NCI-H524 treated with DMSO at 0.1 percent for 48 hours (cell line): ENCODE measurements at places on chromosomes 12 and 14.

DNA sequence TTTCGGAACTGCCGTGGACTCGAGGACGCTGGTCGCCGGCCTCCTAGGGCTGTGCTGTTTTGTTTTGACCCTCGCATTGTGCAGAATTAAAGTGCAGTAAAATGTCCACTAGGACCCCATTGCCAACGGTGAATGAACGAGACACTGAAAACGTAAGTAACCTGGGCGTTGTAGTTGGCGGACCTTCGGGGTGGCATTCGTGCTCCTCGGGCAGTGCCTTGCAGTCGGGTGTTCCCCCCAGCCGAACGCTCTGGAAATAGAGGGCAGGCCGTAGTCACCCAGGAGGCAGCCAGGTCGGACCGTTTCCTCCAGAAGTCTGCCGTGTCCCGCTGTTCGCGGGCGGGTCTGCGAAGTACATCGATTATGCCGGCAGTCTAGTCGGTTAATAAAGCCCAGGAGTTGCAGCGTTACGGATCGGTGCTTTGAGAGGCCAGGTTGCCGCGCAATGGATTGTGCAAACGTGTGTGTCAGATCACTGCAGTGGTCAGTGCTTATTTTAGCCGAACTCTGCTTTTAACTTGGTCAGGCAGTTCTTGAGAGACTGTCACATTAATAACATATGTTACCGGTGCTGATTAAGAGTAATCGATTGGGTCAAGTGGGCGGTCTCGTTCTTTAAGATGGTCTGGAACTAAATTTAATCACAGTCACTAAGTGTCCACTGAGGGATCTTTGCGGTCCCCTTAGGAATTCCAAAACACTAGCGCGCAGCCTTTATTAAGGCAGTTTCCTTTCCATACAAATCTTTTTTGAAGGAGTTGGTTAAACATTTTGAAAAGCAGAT is 906 bp downstream of the MARK3 start:
- no peak for DNase-seq

- DNase-seq, result no peak
Observed at GRCh38 chr12:47775100-47775911, 2.3 kb downstream of the SLC48A1 start.

DNA sequence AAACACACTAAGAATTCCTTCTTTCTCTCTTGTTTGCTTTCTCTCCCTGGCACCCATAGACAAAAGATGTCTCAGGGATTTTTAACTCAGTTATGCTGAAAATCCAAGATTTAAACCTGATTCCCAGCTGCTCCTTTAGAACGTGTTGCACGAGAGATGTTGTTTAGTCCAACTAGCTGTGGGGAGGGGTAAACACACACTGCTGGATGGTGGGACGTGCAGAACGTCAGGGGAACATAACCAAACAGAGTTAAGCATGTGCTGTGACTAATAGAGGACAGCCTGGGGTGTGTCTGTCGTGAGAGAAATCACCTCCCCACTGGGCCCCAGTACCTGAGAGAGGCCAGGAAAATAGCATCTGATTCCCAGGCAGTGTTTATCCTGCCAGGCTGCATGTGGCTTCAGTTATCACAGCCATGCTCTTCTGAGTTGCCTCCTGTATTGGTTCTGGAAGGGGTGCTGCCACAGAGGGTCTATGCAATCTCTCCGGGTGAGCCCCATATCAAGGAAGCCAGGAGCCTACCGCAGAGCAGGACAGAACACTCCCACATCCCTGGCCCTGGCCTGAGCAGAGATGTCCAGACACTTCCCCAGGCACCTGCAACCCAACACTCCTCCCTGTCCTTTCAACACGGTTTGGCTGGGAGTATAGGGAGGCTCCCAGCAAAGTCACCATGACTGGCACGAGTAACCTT is 112.7 kb upstream of the EGLN3 start:
- no peak for DNase-seq

- DNase-seq, result no peak
Observed at GRCh38 chr14:99185436-99186068, 86.4 kb downstream of the BCL11B start.

DNA sequence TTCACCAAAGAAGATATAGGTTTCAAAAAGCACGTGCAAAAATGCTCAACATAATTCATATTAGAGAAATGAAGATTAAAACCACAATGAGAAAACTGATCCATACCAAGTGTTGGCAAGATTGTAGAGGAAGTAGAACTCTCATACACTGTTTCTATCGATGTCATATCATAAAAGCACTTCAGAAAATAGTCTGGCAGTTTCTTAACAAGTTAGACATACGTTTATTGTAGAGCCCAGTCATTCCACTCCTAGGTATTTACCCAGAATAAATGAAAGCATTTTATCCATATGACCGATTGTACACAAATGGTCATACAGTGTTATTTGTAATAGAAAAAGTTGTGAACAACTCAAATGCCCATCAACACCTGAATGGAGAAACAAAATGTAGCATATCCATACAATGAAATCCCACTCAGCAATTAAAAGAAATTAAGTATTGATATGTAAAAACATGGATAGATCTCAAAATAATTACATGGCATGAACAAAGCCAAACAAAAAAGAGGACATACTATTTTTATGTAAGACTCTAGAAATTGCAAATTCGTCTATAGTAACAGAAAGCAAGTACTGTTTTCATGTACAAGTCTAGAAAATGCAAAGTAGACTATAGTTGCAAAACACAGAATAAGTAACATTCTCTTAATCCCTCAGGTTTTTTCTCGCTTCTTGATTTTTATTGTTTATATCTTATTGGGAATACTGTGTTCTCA is 41.0 kb downstream of the USP15 start:
- no peak for DNase-seq

GRCh38 chr14:101082436-101083384 is 179.2 kb upstream of the RTL1 start:
- DNase-seq, result no peak

DNA sequence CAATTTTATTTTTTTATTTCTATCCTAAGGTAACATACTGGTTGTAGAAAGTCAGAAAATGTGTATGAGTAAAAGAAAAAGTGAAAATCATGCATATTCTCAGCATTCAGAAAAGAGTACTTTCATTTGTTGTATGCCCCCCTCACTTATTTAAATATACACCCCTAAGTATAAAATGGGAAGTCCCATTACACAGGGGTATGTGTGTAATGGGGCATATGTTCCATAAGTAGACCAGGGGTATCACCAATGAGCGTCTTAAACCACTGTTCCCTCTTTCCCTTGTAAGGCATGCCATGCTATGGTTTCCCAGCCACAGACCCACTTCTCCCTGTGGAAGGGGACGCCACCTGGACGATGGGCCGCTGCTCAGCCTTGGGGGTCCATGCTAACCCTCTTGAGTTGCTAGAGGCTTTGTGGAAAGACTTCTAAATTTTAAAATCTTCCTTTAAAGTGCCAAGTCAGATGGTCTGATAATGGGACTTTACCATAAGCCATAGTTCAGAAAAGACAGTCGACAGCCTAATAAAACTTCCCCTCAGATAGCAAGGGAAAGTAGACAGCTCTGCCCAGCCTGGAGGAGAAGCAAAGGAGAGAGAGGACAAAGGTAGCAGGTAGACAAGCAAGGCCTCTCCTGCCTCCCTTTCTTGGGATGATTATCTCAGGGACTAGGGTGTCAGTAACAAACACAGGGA is 118.2 kb downstream of the ZFP36L1 start:
- DNase-seq, result no peak
